ENCODE measurements at places on chromosomes 16 and 17.

DNA sequence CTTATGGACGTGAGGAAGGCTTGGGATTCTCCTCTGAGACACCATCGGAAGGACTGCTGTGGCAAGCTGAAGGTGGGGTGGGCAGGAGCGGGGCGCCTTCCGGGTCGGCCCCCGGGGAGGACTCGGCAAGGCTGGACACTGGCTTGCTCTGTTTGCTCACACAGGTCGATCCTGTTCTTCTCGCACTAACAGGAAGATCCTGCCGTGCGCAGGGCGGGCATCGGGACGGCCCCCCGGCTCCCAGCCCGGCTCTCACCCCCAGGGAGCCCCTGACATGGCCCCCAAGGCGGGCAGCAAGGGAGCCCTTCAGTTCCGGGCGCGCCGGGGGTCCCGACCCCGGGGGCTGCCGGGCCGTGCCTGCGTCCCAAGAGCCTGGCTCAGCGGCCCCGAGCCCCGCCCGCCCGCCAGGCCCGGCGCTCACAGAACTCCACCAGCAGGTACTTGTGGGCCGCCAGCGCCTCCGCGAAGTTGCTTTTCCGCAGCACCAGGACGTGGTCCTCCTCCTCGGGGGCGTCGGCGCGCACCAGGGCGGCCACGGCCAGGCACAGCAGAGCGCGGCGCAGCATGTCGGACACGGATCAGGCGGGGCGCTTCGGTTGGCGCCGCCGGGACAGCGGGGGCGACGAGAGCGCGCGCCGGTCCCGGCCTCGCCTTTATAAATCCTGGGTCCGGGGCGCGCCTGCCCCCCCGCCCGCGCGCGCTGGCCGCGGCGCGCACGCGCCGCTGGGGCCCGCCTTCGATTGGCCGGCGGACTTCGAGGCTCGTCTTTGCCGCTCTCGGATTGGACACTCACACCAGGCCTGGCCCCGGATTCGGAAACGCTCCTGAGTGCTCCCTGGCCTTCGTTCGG lies at the start of gene P4HB:
Gene P4HB, minus strand, starts transcription at position 630 of the 850 bp plus-strand sequence. Its CDS starts 64 bp downstream, at position 566.
- DNase-seq = no peak

- no peak for DNase-seq
These were observed 19.5 kb downstream of the SOX8 start for GRCh38 chr16:1001096-1001495.

DNA sequence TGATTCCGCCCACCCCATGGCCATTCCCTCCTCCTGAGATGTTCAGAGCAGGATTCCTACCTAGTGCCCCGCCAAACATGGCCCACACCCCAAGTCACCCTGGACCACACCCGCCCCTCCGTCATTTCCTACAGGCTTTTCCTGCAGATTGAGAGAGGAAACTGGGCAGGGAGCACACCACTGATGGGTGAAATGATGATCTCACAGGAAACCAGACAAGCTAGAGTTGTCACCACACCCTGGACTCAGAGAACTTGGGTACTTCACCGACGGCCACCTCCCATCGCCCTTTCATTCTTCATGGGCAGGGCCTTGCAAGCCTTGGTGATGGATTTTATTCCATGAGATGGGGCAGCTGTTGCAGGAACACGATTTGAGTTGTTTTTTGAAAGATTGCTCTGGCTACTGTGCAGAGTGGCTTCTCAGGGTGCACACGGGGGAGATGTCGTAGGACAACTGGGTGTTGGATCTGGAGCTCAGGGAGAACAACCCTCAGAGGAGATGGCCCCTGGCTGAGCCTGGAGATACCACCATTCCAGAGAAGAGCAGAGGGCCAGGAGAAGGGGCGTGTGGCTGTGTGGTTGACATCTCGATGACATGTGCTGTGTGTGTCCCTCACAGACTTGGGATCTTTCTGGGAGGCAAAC lies 7.4 kb upstream of the B9D1 start:
- peak; percentile 59 for DNase-seq

GRCh38 chr16:47943235-47943634 lies 212.6 kb downstream of the ABCC12 start:
- no peak for DNase-seq

GRCh38 chr17:64773836-64774761 lies 112.0 kb upstream of the SMURF2 start:
- no peak for DNase-seq
